GM19239 (cell line): ENCODE measurements at places on chromosomes 5 and 9.

- no peak for DNase-seq
These were observed 13.3 kb downstream of the CDC26 start for GRCh38 chr9:113261917-113262671.

DNA sequence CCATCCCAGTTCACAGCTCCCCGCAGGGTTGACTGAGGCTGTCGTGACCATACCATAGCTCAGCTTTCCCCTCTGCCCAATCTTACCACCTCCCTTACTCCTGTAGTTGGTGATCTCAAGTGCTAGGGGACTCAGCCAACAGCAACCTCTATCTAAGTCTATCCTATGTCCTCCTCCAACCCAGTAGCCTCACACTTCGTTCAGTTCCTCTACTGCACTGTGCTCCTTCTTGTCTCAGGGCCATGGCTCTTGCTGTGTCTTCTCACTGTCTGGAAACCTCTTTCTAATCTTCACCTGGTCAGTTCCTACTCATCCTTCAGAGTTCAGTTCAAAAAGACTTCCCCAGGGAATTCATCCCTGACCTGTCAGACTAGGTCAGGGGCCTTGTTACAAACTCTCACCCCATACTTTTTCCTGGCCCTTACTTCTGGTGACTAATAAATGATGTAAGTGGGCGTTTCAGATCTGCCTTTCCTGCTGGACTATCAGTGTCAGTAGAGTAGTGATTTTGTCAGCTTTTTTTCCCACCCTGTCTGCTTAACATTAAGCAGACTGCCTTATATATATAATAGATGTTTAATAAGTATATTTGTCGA lies 53.6 kb upstream of the NR3C1 start:
- no peak for DNase-seq

- no peak for DNase-seq
These were observed 158.4 kb upstream of the MPDZ start for GRCh38 chr9:13437866-13438265.

DNA sequence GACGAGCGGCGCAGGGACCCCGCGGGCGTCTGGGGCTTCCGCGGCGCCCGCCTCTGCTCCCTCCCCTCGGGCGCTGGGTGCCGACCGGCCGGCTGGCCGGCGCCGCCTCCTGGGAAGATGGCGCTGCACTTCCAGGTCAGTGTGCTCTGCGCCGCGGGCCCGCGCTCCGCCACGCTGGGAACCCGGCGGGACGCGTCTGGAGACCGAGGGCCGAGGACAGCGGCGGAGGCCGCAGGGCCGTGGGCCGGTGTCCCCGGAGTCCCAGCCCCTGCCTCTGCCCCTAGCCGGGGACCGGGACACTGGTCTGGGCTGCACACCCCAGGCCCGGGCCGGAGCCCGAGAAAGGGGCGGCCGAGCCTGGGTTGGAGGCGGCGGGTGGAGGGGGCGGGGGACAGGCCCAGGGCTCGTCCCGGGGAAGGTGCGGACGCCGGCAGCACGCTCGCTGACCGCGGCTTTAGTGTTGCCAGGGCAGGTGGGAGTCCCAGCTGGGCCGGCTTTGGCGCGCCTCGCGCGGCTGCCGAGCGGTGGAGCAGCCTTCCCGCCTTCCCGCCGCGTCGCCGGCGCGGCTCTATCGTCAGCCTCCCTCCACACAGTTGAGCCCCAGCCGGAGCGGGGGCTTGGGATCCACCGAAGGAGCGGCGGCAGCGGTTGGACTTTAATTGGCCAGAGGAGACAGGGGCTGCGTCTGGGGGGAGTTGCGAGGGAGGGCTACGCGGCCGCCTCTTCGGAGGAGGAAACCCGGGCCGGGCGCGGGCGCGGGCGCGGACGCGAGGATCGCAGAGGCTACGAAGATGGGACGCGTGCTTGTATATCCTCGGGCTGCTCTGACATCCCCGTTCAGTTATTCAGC lies at the start of gene RANBP17:
TSS of gene RANBP17 (plus strand) at position 102 of the 850 bp plus-strand sequence.
- no peak for DNase-seq

GRCh38 chr5:6576861-6577501 lies 55.9 kb downstream of the NSUN2 start:
- DNase-seq = peak; percentile 47
